ENCODE measurements at places on chromosomes 12 and 14.

DNA sequence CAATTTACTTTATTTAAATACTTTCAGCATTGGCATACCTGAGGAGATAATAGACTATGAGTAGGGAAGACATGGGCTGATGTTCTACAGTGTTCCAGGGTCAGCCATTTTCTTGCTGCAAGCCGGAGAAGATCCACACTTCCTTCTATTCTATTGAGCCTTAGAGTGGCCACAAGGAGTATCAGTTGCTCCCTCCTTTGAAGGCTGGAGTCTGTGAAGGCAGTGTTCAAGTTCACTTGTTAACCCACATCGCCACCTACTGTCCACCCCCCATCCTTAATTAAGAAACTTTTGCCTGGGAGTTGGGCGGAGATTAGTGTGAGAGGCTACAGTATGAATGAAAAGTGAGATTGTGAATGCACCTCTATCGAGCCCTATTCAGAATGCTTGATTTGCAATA, 666.6 kb downstream of the NRXN3 start:
- peak; percentile 25 for DNase-seq

DNA sequence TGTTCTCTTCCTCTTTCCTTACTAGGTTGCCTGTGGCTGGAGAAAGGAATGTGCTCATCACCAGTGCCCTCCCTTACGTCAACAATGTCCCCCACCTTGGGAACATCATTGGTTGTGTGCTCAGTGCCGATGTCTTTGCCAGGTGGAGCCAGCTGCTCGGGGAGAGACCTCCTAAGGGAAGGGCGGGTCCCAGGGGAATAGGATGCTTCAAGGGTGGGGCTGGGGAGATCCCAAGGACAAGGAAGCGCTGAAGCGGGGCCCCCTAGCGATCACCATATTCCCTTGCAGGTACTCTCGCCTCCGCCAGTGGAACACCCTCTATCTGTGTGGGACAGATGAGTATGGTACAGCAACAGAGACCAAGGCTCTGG, 10.2 kb downstream of the MARS1 start:
- DNase-seq = no peak

GRCh38 chr12:8697476-8698131, at the start of gene RIMKLB:
Gene RIMKLB (plus strand): TSS chr12:8697991. CDS start chr12:8713867, 15,876 bp downstream.
- peak; percentile 89 for DNase-seq

DNA sequence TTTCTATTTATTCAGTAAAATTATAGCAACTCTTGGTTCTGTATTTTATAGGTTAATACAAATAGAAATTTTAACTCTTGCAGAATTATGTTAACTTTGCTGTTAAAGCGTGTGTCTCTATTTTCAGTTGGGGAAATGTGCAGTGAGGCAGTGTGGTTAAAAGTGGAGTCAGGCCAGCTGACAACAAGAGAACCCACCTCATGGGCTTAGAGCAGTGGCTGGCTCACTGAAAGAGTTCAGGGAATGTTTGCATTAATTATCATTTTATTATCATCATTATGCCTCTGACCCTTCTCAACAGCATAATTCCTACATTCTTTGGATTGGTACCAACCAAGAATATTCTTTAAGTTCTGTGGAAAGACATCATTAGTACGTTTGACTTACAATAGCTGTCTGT, 163.8 kb downstream of the DERA start:
- no peak for DNase-seq

DNA sequence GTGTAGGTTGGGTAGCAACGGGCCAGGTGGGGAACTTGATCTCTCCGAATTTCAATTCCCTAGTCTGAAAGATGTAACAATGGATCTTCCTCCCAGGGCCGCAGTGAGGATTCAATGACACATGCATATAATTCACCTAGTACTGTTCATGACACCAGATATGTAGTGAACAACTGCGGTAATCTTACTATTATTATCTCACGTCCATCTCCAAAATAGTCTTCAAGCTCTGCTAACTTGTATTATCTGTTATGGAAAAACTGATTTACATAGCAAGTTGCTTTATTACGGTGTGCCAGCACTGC, 26.4 kb downstream of the MOK start:
- DNase-seq = no peak

DNA sequence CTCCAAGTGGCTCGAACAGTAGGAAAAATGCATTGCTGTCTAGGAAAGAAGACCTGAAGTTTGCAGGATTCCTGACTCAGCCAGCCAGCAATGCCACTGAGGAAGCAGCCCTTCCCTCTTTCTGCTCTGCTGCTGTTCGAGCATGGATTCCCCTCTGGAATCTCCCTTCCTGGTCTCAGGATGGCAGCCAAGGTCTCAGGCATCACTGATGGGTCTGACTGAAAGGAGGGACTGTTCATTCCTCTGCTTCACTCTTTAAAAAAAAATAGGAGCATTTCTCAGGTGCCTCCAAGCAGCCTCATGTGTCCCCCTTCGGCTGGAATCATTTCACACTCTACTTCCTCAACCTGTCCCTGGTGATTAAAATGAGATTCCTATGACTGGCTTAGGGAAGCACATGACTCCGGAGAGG, 62.4 kb downstream of the SLC15A4 start:
- DNase-seq = no peak

DNA sequence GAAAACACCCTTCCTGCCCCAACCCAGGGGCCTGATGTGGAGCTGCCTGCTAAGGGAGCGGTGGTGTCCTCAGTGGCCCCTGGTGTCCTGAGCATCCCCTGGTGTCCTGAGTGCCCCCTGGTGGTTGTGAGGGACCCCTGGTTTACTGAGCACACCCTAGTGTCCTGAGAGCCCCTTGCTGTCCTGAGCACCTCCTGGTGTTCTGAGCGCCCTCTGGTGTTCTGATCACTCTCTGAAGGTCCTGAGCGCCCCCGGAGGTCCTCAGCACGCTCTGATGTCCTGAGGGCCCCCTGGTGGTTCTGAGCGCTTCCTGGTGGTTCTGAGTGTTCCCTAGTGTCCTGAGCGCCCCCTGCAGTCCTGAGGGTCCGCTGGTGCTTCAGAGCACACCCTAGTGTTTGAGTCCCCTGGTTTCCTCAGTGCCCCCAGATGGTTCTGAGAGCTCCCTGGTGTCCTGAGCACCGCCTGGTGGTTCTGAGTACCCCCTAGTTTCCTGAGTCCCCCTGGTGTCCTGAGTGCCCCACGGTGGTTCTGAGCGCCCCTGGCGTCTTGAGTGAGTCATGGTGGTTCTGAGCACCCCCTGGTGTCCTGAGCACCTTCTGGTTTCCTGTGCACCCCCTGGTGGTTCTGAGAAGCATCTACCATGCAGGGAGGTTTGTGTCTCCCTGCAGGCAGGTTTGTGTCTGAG, 1004.2 kb downstream of the TMEM121 start:
- no peak for DNase-seq

DNA sequence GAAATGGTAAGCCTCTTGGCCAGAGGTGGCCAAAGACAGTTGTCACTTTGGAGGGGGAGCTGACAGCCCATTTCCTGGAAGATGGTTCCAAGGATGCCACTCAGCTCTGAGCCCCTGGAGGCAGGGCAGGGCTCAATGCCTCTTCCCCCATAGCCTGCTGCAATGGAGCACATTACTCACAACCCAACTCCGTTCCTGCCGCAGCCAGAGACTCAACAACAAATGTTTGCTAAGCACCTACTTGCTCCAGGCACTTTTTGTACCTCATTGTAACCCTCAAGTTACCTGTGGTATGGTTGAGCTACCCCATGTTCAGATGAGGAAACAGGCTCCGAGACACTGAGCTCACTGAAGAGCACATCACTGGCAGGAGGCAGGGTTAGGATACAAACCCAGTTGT, 19.5 kb downstream of the IRF2BPL start:
- no peak for DNase-seq

- DNase-seq = no peak
These were observed 477.1 kb upstream of the GARIN6 start for GRCh38 chr12:99170461-99170860.

DNA sequence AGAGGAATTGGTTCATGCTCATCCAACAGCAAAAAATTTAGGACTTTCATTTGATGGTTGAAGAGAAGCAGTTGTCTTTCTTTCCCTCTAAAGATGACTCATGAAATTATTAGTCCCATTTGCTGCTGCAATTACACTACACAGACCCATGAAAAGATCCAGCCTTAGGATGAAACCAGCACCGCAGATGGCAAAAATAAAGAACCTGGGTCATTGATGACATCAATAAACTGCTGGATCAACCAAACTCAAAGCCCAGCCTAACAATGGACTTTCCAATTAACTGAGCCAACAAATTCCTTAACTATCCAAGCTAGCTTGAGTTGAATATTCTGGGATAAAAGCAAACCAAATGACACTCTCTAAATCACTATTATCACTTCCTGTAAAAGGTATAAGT, 20.7 kb downstream of the DICER1 start:
- no peak for DNase-seq

DNA sequence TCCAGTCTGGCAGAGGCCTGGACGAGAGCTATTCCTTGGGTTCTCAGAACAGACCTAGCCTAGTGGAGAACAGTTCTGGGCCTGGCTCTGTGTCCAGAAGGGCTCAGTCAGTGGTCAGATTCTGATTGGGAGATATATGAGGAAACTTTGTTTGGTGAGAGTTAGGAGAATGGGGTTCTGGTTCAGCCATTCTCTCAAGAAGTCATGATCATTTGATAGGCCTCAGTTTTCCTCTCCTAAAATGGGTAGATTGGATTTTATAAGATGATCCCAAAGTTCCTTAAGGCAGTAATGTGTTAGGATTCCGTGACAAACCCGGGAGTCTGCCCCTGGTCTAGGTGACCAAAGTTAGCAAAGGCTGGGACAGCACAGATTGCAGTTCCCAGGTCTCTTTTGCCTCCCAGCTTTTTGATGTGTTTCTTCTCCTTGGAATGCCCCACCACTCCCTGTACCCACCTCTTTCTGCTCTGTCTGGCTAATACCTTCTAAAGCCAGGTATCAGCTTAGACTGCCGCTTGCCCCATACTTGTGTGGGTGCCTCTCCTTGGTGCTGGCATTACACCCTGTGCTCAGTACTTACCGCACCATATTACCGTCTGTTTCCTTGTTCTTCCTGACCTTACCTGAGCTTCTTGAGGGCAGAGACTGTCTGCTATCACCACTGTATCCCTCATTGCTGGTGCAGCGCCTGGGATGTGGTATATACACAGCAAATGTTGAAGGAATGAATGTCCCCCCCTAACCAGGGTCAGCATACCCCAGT, 25.5 kb downstream of the SUSD6 start:
- no peak for DNase-seq

GRCh38 chr14:69518289-69519101, 34.0 kb downstream of the PLEKHD1 start:
- DNase-seq = no peak

Data from AG08396 (cell line).